ENCODE measurements at places on chromosomes 1 and 21.

DNA sequence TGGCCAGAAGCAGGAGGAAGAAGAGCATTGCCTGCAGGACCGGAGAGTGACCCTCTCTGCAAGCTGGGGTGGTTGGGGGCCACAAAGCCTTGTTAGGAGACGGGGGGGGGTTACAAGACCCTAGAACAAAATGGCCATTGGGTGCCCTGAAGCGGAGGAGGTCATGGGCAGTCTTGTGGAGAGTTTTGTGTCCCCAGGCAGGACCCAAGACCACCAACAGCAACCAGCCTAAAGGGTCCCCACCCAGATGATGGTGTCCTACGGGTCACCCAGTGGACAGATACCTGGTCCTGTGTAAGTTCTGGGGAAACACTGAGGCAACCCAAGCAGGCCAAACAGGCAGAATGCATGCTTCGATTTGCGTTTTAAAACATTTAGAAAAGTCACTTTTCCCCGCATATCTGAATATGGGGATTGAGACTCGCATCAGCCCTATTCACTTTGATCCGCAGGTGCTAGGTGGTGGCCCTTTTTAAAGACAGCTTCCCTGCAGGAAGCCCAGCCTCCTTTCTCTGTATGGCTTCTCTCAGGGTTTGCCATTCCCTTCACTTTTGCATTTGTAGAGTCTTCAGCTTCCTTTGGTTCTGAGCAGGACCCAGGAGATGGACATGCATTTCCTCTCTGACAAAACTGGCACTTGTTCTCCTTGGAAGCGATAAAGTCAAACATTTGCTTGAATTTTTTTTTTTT, 21.1 kb downstream of the GNG4 start:
- no peak for DNase-seq

- no peak for DNase-seq
Observed at GRCh38 chr1:94416901-94417727, 1.1 kb upstream of the ABCD3 start.

- no peak for DNase-seq
Observed at GRCh38 chr1:239426821-239427475, 40.6 kb downstream of the CHRM3 start.

- no peak for DNase-seq
Observed at GRCh38 chr1:18112611-18113010, 5.0 kb downstream of the IGSF21 start.

- DNase-seq, result no peak
Observed at GRCh38 chr1:165119086-165119485, 237.4 kb downstream of the LMX1A start.

DNA sequence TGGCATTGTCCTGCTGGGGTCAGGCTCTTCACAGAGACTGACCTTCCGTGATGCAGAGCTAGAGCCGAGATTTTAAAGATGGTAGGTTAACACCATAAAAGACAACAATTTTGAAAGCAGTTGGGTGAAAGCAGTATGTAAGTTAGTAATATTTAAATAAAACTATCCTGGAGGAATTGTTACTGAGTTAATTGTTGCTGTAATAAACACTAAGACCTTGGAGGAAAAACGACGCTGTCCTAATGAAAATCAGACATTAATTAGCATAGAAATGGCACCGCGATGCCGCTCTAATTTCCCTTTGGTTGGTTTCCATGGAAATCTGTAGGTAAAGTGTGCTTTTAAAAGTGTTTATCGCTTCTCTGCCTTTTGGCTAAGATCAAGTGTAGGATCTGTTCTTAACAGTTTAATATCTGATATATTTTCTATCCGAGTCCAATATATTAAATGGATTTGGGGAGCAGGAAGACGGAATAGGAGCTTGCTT, 745 bp upstream of the ANP32E start:
- no peak for DNase-seq

GRCh38 chr1:3609016-3609768, 2.1 kb downstream of the MEGF6 start:
- no peak for DNase-seq

DNA sequence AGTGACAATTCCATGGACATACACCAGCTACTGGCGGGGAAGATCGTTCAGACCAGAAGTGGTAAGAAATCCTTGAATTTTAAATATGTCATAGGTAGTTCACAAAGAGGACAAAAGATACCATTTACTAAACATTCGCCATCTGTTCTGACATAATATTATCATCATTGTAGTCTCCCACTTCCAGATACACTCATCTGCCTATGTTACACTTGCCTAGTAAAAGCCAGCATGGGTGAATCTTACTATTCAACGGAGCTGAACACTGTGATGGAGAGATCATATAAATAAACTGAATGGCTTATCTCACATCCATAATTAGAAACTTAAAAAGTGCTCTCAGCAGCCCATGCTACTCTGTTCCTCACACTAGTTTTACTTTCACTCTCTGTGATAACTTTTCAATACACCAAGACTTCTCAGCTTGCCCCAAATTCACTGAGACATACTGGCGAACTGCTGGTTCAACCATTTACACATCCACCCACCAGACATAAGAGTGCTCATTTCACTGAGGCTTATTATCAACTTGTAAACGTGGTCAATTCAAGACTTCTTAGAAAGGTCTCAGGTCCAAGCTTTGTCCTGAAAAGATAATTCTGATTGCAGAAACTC, 463 bp upstream of the PRRC2C start:
- DNase-seq, result no peak

DNA sequence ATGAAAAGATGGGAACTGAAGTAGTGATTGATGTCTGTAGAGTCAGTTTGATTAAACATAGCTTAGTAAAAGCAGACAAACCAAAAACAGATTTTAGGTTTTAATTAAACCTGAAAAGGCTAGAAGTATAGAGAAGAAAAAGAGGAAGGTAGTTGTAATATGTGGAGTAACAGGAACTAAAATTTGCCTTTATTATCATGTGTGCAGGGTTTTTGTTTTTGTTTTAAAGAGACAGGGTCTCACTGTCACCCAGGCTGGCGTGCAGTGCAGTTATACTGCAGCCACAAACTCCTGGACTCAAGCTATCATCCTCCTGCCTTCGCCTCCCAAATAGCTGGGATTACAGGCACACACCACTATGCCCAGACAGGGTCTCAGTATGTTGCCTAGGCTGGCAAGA, 6.0 kb downstream of the TOR1AIP1 start:
- DNase-seq, result no peak

DNA sequence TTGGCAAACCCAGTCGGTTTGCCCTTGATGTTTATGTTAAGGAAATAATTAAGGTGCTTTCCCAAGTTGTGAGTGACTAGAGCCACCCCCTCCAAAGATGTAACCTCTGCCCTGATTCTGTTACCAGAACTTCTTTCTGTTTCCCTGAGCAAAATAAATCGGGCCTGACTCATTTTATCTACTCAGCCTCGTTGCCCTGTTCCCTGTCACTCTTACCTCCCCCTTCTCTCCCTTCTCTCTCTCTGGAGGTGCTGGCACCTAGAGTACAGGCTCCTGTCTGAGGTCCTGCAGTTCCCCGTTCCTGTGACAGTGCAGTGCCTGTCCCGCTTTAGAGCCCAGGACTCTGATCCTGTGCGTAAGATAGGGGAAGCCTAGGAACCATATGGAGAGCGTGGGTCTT, 35.4 kb downstream of the CXADR start:
- no peak for DNase-seq
